Stimulated activated naive CD8-positive, alpha-beta T cell treated with anti-CD3 and anti-CD28 coated beads, Interleukin-15, Interleukin-2, amounts not matched to agents 100 U/mL and 50 U/mL, for 24 hours (primary cell): ENCODE measurements at places on chromosomes 11 and 22.

DNA sequence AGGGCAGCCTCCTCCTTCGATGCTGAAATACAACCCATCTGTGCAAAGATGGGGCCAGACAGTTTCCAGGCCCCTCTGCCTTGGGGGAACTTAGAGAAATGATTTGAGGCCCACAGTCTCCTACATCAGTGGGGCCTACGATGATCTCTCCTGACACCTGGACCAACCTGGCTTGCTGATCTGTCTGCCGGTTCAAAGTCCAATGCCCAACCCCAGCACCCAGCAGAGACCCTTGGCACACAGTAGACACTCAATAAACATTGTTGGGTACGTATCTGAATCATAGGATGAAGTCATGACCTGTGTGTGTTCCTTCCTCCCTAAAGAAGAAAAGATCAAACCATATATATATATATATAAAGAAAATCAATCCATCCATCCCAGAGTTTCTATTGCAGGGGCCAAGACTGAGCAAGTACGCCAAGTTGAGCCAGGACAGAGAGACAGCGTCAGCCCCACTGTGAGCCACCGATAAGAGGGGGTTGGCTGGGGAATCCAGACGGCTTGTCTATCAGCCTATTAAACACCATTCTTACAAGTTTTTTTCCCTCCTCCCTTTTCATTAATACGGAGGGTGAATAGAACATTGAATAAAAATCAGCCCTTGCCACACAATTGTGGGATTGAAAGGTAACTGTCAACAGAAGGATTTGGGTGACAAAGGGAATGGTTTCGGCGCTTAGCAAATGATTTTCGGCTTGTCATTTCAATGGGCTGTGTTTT, 244.1 kb downstream of the MN1 start:
- no peak for DNase-seq

GRCh38 chr11:7299393-7299792, 47.7 kb downstream of the SYT9 start:
- DNase-seq, result no peak

DNA sequence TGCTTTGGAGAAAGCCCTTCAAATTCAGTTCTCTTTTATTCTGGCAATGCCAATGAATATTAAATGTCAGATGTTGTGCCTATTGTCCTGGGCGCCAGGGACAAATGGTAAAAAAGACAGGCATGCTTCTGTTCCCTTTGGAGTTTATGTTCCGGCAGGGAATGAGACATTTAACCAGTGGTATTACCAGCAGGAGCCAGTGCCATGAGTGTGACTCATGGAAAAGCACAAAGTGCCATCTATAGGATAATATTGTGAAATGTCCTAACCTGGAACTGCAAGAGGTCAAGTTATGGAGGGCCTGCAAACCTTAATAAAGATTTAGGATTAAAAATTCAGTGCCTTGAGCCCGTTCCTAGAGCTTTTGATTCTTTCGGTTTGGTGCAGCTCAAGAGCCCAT, 39.5 kb downstream of the REXO2 start:
- no peak for DNase-seq

DNA sequence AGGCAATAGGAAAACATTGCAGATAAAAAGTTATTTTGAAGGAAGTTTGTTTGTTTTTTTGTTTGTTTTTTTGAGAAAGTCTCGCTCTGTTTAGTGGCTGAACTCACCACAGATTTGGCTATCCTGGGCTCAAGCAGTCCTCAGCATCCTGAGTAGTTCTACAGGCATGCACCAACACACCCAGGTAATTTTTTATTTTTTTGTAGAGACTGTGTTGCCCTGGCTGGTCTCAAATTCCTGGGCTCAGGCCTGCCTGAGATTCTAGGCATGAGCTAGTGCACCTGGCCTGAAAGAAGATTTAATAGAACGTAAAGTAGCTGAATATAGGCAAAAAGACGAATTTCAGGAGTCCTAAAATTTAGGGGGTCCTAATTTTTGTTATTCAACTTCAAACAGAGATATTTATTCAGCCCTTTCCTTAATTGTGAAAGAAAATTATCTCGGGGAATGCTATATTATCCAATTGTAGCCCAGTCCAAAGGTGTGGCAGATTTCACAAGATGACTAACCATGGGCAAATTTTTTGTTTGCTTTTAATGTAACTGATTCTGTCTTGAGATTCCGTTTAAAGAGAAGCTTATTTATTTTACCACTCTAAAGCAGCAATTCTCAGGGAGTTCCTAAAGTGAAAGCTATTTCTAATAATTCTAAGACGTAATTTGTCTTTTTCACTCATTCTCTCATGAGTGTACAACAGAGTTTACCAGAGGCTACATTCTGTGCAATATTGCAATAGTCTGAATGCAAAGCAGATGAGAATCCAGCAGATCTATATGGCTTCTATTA, 940 bp downstream of the IL18 start:
- DNase-seq, result no peak

DNA sequence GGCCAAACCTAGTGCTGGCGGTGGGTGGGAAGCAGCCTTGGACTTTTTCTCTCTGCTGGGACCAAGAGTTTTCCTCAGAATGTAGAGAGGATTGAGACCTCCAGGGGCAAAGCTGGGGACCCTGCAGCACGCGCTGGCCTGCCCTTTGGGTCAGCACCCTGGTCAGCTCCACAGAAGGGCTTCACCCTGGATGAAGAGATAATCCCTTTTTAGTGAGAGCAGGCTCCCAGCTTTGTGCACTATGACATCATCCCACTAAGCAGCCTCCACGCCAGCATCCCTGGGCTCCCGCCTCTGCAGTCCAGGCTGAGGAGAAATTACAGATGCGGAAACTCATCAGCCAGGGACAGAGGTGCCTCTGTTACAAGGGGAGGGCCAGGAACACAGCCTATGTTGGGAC, 23.5 kb downstream of the DRICH1 start:
- DNase-seq, result no peak

- DNase-seq, result no peak
Observed at GRCh38 chr11:32115446-32115845, 24.6 kb downstream of the RCN1 start.

GRCh38 chr22:26837784-26838470, 180.5 kb downstream of the MIAT start:
- DNase-seq, result no peak

DNA sequence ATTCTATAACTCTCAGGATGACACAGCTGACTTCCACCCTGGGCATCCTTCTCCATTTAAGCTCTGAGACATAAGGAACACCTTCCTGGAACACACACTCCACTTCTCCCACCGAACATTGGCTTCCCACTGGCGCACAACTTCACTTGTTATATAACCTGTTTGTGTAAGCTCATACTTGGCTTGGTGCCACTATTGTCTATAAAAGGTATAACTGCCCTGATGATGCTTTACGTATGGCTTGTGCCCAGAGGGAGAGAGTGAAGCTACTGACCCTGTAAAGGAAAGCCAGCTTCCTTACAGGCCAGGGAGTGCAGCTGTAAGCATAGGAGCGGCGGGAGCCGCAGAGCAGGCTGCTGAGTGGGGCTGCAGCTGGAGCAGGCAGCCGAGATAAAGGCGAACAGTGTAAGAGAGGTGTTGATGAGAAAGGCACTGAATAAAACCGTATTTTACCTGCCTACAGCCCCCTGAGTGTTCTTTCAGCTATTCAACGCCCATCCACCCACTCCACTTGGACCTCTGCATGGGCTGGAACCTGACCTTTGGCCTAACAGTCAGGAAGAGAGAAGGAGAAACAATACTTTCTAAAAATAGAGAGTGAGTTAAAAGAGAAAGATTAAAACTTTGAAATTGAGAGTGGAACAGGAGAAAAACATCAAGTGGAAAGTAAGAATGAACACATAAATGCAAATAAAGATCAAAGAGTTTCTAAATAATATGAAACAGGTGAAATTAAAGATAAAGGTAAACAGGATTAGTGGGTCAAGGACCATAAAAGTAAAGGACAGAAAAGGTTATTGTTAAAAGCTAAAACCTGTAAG, 252.1 kb upstream of the ARHGAP42 start:
- DNase-seq, result no peak

DNA sequence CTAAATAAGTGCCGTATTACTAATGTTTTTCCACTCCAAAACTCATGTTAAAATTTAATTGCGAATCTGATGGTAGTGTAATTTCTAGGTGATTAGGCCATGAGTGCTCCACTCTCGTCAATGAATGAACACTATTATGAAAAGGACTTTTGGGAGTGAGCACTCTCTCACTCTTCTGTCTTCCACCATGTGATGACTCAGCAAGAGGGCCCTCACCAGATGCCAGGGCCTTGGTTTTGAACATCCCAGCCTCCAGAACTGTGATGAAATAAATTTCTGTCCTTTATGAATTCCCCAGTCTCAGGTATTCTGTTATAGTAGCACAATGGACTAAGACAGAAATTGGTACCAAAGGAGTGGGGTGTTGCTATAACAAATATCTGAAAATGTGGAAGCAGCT, 8.1 kb downstream of the JRKL start:
- DNase-seq, result no peak

GRCh38 chr11:30666817-30667216, 80.7 kb upstream of the MPPED2 start:
- DNase-seq, result no peak

DNA sequence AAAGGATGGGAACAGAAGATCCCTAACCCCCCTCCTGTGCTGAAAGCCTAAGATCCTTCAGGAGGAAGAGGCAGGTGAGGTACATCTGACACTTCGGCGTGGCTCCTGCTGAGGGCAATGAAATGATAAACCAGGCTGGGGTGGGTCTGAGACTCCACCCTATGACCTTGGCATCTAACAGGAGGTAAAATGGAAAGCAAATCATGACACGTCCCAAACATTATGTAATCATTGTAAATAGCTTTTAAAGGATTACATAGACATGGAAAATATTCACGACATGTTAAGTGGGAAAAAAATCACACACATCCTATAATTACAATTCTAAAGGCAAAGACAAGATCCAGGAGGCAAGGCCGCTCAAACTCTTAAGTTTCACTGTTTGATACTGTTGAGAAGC, 70.5 kb downstream of the LINC01488 start:
- DNase-seq, result no peak

DNA sequence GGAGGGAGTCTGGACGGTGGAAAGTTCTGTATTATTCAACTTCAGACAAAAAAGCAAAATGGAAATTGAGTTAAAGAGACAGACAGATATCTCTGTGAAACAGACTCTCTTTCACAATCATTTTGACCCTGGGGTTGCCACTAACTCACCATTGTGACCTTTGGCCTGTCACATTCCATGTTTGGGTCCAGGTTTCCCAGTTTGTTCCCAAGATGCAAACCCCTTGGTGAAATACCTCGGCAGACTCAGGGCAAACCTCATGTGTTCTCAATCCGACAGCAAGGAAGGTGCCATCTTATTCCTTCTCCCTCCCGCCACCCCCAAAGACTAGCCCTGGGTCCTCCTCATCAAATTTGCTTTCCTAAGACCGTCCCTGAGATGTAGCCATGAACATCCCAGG, 41.8 kb downstream of the GALNT18 start:
- DNase-seq, result no peak

GRCh38 chr11:37203006-37203405, 605.0 kb upstream of the RAG2 start:
- DNase-seq, result no peak

DNA sequence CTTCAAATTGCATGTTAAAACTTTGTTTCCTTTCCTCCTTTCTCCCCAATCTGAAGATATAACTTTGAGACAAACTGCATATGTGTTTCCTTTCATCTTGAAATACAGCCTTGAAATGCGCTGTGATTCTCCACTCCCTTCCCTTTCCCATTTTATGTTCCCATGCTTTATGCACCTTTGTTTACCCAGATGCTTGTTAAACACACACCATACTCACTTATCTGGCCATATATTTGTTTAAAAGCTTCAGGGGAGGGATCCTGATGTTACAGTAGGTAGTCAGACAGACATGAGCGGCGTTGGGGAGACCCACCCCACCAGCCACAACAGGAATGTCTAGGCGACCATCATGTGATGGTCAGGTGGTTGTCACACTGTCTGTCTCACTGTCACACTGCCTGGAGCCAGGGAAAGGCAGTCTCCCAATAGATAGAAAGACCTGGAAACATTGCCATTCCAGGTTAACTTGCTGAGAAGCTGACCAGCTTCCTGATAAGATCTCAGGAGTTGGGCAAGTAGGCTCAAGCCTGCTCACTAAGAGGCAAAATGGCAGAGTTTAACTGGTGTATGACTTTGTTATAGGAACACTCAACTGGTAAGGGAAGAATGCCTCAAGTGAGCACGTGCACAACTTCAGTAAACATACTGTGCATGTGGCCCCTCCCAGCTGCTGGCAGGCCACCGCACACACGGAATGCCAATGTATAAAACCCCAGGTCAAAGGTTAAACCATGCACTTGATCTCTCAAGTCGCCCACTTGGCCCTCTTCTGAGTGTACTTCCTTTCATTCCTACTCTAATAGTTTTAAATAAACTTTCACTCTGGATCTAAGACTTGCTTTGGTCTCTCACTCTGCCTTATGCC, 23.5 kb upstream of the MSANTD2 start:
- no peak for DNase-seq

DNA sequence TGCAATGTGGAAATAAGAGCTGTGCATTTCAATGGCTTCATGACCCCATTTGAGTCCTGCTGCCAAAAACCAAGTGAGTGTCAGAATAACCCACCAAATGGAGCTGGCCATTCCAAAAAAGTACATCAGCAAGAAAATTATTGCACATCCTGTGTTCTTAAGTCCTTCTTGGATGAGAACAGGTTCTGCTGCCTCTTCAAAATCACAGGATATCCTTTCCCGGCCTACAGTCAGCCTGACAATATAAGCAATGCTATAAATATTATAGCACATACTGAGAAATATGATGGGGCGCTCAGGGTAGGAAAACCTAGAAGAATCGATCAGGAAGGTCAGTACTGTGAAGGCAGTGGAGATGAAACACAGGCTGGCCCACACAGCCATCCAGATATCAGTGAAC, 3.5 kb downstream of the FZD4 start:
- DNase-seq, result no peak

DNA sequence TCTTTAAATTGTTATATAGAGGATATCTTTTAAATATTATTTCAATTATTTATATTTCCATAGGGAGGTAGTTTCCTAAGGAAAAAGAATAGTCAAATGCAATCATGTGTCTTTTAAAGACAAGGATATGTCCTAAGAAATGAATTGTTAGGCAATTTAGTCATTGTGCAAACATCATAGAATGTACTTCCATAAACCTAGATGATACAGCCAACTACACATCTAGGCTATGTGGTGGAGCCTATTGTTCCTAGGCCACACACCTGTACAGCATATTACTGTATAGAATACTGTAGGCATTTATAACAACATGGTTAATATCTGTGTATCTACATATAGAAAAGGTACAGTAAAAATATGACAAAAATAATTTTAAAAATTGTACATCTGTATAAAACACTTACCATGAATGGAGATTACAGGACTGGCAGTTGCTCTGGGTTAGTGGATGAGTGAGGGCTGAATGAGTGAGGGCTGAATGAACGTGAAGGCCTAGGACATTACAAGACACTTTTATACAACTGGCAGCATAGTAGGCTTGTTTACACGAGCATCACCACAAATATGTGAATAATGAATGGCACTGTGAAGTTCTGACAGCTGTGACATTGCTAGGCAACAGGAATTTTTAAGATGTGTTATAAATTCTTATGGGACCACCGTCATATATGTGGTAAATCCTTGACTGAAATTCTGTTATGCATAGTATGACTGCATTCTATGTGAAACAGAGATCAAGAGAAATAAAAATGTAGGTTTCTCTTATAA, 1879.0 kb upstream of the RAG2 start:
- DNase-seq, result no peak
